Ureter (tissue), 1 donor: ENCODE measurements at places on chromosomes 5 and 9. TPM values are rescaled to one million over a fixed set of nuclear protein-coding genes. Genes with fewer than 3 reads are reported as not detected.

Gene PCA3
- total RNA-seq = not detected

Gene LCN15
- total RNA-seq = not detected

Gene KCNN2
- total RNA-seq = 2.1 TPM

Gene TMEM215
- total RNA-seq = not detected

Gene IL11RA
- total RNA-seq = 19.4 TPM

Gene LCN1
- not detected for total RNA-seq

Gene ALDH1B1
- total RNA-seq = 36.8 TPM

Gene CD72
- 2.0 TPM for total RNA-seq

GRCh38 chr5:9483243-9483642 is 62.6 kb downstream of the SEMA5A start:
- DNase-seq = no peak

- DNase-seq = no peak
Measured at GRCh38 chr5:56386046-56386445, 152.9 kb upstream of the ANKRD55 start.

- DNase-seq = no peak
Measured at GRCh38 chr9:90523958-90524357, 118.7 kb downstream of the DIRAS2 start.

DNA sequence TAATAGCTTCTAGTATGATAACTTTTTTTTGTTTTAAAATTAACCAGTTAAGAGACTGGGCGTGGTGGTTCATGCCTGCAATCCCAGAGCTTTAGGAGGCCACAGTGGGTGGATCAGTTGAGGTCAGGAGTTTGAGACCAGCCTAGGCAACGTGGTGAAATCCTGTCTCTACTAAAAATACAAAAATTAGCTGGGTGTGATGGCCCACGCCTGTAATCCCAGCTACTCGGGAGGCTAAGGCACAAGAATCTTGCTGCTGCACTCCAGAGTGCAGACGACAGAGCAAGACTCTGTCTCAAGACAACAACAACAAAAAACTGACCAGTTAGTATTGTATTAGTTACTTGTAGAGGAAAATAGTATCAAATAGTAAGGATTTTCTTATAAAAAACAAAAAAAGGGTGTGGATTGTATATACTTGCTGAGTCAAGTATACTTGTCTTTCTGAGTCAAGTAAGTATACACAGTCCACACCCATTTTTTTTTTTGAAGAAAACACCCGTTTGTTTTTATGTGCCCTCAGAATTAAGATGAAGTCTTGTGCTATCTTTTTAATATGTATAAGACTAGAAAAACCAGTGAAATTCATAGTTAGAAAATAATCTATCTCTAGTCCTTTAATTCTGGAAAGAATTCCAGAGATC is 25.3 kb downstream of the UBAP1 start:
- DNase-seq = no peak

GRCh38 chr9:95028853-95029219 is 288.7 kb downstream of the FANCC start:
- no peak for DNase-seq

GRCh38 chr5:137997726-137998213 is 35.1 kb downstream of the FAM13B start:
- no peak for DNase-seq

DNA sequence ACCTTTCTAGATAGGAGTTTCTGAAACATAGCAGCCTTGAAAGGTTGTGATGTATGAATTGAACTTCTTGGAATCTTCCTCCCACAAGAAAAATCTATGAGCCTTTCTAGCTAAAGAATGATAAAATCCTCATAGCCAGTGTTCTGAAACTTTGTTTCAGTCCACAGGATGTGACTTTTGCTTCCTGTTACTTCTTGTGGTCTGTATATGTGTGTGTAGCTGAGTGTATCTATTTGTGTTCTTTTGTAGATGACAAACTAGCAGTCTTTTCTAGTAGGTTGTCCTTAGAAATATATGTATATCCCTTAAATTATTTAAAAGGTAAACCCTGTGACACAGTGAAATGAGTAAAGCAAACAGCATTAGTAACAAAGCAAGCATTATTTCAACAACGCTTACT is 188.8 kb downstream of the MRPS30 start:
- no peak for DNase-seq

DNA sequence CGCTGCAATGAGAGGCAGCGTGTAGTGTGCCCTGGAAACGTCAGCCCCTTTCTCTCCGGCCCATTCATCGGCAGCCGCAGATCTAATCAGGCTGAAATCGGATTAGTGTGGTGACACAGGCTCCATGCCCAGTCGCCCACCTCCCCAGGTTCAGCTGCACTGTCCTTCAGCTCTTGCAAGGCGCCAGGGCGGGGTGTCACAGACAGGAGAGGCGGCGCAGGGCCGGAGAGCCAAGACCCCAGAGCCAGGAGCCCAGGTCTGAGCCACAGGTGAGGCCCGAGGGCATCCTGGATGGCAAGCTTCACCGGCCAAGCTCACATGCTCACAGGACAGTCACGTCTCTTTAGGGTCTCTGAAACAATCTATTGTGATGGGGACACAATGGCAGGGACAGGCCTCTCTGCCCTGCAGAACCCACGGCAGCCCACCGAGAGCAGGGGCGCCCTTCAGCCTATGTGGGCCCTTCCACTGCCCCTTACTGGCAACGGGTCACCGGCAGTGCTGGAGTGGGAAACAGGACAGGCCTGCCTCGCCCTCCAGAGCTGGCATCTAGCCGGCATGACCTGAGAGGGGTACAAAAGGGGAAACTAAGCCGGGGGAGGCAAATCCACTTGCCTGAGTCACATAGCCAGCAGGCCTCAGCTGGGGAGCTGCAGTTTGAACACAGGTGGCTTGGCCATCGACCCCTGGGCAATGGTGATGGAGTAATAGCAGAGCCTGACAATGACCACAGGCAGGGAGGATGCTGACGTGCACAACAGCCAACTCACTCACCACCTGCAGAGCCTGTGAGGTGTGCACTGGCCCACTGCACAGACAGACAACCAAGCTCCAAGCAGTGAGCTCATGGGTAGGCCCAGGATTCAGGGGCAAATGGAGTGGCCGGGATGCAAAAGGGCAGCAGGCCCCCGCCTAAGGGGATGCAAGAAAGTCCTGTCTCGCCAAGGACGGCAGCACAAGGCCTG is 48.1 kb downstream of the VAV2 start:
- no peak for DNase-seq

- DNase-seq = no peak
Measured at GRCh38 chr9:31255211-31255610, 1129.2 kb upstream of the ACO1 start.

- no peak for DNase-seq
Measured at GRCh38 chr9:105993116-105993854, 298.9 kb downstream of the TMEM38B start.

DNA sequence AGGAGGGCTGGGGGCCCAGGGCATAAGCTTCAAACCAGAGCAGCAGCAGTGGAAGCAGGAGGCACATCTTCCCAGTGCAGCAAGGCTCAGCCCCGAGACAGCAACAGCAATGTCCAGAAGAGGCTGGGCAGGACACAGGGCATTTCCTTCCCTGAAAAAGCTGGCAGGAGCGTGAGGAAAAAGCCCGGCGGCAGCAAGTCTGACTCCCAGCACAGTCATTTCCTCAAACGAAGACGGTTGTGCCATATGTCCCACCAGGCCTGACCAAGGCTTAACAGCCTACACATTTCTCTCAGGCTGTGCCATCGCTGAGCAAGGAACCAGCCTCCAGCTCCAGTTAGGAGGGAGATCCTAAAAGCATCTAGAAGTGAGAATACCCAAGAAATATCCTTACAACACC is 74.5 kb downstream of the APTX start:
- no peak for DNase-seq

DNA sequence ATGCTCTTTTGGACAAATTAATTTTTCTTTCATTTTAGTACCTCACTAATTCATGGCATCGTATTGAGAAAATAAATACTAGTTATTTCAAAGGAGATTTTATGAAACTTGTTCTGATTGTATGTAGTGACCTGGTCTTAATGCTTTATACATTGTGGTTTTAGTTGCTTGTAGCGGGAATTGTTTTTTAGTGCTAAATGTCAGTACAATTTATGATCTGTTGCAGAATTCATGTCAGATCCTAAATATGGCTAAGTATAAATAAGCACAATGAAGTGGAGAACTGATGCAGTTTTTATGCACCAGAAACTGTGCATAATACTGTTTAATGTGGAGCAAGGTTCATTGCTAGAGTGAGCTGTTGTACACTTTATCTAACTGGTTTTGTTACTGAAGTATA is 308.8 kb downstream of the PJA2 start:
- no peak for DNase-seq

DNA sequence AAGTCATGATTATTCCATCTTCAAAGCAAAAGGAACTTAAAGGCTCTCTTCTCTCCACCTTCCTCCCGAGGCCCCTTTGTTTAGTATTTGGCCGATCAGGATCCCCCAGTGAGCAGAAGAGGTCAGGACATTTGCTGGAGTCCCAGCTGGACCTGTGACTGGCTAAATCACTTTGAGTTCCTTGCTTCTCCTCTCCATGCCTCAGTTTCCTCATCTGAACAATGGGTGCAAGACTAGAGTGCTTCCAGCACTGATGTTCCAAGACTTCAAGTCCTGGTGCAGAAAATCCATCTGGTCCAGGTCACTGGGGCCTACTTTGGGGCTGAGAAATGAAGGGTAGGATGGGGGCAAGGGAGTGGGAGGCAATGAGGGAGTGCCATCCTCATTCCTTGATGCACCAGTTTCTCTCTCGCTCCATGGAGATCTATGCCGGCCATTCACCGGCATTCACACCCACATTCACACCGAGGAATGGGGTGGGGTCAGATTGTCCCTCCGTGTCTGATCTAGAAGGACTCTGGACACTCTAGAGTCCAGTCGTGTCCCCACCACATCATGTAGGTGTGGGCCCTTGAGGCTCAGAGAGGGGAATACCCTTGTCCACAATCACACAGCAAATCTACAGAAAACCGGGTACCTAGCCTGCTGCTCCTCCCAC is 38.7 kb upstream of the IL17B start:
- DNase-seq = no peak

- no peak for DNase-seq
Measured at GRCh38 chr9:14192556-14192955, 121.4 kb downstream of the NFIB start.

DNA sequence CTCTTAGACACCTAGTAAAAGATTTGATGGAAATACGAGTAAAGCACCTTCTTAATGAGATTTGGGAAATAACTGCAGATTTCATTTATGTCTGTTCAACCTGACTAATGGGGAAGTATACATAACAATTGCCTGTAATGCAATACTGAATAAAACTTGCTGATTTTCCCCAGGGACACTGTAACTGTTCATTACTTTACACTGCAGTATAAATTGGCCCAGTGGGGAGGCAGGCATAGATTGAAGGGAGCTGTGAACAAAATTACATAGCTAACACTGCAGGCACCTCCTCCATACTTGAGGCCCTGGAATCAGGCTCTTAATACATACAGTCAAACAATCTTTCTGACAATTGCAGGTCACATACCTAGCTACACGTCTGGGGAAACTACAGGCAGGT is 216.2 kb downstream of the PTPRD start:
- no peak for DNase-seq

DNA sequence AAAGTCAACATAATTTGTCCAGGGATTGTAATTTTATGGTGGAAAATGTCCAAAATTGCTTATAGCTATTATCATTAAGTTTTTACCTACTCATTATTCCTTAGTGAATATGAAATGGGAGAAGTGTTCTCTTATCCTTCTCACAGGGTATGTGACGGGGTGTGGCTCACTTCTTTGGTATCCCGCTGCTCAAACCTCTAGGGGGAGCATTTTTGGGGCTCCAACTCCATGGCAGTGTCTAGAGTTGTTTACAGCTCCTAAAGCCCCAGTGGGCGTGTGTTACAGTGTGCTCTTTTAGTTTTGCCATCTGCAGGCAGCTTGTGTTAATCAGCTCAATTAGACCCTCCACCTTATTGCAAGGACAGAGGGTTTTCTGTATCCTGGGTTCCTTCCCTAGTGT is 89.4 kb downstream of the CDKN2A start:
- DNase-seq = no peak

DNA sequence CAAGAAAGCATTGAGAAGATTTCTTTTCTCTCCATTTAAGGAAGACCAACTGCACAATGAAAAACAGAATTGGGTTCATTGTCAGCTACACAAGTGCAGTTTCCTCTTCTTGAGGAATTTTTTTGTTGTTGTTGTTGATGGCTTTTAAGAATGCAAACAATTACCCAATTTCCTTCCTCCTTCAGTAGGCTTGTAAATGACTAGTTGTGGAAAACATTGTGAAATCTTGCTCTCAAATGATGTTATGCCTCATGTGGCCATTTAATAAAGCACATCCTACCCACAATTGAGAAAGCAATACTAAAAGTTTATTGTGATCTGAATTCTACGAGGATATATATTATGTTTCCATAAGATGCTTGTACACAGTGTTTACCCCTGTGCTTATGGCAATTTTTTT is 171.6 kb downstream of the FAM174A start:
- no peak for DNase-seq

DNA sequence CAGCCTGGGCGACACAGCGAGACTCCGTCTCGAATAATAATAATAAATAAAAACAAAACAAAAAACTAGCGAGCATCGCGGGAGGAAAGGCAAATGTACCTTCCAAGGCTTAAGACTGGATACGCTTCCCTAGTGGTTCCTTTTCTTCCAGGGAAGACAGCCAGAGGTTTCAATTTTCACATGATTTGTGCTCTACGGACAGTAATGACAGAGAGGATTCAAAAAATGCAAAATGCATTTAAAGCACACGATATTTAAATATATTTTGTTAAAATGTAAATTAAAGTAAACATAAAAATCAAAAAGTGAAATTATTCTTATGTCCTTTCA is 4.3 kb upstream of the TRIM41 start:
- no peak for DNase-seq
